ENCODE measurements at places on chromosomes 1 and 21.

DNA sequence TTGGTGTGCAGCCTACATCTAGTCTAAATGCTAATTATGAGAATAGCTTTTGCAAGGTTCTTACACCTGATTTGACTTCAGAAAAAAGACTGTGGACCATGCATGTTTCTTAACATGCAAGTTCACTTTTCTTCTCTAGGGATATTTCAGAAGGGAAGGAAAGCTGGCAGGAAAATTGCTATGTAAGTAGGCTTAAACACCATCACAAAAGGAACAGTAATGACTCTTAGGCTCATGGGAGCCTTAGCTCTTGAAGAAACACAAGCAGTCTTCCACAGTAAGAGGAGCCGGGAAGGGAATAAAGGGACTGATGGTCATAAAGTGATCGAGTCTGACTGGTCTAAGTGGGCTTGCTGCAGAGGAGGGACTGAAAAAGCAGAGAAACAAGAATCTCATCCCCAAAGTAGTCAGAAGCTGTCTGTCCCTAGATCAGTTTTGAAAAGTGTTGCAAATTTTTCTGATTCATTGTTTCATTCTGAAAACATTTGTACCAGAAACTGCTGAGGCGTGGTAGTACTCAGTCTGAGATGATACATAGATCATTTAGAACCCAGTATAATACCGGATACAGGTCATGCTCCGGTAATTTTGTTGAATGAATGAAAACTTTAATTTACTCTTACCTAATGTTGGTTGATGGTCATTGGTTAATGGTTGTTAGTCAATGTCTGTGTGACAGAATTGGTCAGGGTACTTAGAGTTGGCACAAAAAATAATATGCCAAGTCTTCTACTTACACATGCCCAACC is 40.9 kb downstream of the SMYD2 start:
- no peak for DNase-seq

DNA sequence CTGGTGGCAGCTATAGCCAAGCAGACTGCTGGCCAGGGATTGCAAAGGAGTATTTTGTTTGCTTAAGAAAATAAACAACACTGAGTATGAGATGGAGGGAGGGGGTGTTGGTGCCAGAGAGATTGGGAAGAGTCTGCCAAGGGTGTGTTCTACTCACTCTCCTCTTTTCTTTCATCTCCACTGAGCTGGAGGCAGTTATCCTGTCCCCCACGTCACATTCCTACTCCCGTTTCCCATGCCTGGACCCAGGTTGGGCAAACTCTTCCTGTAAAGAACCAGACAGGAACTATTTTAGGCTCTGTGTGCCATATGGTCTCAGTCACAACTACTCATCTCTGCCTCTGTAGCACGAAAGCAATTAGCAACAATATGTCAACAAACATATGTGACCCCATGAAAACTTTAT is 1.4 kb upstream of the IL24 start:
- no peak for DNase-seq

GRCh38 chr1:193108471-193108870 is 3.3 kb upstream of the GLRX2 start:
- DNase-seq = no peak

DNA sequence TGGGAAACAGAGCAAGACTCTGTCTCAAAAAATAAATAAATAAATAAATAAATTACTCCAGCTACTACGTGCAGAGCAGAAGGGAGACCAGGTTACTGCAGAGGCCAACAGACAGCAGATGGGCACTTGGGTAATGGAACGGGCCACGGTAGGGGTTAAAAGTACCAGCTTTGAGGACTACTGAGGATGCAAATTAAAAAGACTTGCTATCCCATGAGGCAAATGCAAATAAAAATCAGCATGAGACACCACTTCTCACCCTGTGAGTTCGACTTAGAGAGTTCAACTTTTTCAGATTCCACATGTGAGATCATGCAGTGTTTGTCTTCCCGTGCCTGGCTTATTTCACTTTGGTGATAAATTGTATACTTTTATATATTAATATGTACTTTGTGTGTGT is 6.6 kb downstream of the SLC2A5 start:
- DNase-seq = no peak

- no peak for DNase-seq
Observed at GRCh38 chr1:63693944-63694571, 79.8 kb upstream of the ROR1 start.

GRCh38 chr1:64984106-64984505 is 17.8 kb upstream of the JAK1 start:
- DNase-seq = no peak

GRCh38 chr1:10626131-10626731 is 151.5 kb downstream of the PEX14 start:
- DNase-seq = no peak

DNA sequence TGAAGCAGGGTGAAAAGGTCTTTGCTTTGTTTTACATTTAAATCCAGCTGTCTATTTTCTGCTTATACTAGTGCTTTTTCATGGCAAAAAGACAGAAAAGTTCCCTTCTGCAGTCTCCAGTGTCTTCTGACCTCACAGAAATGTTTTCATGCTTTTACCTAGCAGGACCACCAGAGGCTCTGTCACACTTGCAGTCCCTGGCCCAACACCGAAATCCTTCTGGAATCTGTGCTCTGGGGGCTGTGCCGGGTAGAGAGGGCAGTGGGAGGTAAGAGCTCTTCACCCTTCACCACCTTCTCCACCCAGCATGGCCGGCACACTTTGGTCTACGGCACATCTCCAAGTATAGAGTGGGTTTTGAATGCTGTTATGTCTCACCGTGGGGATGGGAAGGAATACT is 20.8 kb downstream of the GNAT2 start:
- no peak for DNase-seq

DNA sequence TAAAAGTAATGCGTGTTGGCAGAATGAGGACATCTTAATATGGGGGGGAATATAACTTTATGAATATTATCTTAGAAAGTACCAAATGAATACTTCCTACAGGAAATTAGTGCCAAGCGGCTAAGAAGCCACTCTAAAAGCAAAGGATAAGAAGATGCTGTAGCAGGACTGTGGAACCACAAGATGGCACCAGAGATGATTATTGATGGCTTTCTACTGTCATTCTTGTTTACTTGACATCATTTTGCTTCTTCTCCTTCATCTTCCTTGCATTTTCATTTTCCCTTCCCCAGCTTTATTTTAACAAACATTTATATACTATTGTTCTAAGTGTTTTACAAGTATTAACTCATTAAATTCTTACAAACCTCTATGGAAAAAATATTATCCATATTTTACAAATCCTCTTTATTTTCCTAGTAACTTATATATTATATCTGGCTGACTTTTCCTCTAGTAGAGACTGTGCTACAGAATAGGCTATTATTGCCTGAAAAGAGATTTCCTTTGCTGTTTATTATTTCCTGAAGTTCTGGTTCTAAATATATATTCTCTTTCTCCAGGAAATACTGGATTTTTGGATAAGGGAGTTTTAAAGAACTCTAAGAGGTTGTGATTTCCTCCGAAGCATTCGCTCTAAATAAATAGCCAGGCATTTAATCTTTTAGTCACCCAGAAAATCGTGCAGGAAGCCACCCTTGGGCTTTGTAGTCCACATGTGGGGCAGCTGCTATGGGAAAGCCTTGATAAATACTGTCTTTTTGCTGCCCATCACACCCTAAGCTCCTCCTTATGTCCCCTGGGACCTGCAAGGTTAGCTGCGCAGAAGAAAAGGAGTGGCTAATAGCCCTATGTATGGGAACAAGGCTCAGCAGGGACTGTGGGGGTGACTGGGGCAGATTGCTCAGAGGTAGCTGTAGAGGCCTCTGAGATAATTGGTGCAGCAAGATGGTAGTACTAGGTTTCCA is 69.8 kb downstream of the TPR start:
- peak; percentile 34 for DNase-seq

DNA sequence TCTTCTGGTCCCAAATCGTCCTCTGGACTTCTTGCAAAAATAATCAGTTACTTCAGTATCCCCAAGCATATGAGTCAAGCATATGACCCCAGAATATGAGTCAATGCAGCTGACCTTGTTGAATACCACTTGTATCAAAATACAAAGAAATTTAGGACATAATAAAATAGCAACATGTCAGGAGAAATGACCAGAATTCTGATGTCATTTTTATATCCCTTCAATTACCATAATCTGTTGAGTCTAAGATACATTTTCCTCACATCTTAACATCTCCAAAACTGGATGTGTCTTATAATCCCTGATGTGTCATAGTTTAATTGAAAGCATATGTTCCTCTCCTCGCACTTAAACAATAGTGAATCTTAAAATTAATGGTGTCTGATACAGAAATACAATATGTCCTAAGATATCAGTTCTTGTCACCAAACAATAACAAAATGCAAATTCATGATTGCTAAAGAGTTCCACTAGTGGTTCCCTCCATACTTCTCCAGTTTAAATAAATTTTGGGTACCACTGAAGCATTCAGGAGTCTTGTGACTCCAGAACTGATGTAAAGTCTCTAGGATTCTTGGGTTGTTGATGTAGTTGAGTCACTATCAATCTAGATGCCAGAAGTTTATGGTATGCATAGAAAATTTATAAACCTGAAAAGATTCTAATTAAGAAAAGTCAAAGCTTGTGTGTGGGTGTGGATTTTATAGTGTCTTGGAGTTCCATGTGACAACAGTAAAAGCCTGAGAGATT is 41.8 kb downstream of the KIFAP3 start:
- DNase-seq = no peak
